ENCODE measurements at places on chromosomes 4 and X.

DNA sequence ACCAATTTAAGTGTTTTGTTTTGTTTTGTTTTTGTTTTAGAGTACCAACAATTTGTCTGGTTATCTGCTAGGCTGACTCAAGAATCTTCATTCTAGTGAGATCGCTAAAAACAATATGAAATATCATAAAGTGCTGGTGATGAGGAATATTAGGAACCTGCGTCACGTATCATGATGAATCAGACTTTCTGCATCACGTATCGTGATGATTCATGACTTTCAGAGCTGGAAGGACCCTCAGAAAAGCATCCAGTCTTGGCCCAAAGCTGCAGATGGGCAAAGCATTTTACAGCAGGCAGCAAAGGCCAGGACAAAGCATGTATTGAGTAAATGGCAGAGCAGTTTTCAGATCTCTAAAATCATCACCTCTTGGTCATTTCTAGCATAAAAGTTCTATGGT is 278.0 kb upstream of the BOD1L1 start:
- DNase-seq: no peak

DNA sequence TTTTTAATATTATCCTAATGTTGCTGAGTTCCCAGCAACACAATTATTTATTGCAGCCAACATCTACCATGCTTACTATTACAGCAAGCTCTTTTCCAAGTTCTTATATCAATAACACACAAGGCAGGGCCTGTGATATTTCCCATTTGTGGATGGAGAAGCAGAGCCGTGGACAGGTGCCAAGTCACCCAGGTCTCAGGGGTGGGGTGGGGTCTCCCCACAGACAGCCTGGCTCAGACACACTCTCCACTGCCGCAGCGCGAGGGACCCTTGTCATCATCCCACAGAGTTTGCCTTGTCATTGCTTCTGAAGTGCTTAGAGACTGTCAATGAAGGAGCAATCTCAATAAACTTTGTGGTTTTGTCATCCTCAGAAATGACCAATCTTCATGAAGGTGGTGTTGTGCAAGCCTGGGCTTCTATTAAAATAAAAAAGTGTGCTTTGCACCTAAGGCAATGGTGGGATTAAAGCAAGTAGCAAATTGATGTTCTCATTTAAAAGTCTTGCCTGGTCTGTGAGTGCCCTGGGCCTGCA is 76.1 kb downstream of the SORBS2 start:
- DNase-seq: no peak

- DNase-seq: no peak
Measured at GRCh38 chrX:17616936-17617335, 120.4 kb upstream of the SCML1 start.

GRCh38 chrX:389021-389441 is 2.3 kb upstream of the PPP2R3B start:
- peak; percentile 57 for DNase-seq

DNA sequence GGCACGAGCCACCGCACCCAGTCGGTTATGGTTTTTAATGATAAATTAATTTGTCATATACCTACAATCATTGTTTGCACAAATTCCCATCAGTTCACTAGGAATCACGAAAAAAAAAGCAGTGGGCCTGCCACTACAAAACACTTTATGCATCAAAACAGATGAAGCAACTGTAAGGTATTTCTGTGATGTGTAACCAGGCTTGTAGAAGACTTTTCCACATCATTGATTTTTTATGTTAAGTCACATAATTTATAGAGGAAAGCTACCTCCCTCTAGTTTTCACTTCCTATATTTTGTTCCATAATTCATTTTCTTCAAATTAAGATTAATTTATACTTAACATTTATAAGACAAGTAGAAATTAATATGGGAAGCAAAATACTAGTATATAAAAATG is 6.7 kb upstream of the FAM200B start:
- DNase-seq: no peak

DNA sequence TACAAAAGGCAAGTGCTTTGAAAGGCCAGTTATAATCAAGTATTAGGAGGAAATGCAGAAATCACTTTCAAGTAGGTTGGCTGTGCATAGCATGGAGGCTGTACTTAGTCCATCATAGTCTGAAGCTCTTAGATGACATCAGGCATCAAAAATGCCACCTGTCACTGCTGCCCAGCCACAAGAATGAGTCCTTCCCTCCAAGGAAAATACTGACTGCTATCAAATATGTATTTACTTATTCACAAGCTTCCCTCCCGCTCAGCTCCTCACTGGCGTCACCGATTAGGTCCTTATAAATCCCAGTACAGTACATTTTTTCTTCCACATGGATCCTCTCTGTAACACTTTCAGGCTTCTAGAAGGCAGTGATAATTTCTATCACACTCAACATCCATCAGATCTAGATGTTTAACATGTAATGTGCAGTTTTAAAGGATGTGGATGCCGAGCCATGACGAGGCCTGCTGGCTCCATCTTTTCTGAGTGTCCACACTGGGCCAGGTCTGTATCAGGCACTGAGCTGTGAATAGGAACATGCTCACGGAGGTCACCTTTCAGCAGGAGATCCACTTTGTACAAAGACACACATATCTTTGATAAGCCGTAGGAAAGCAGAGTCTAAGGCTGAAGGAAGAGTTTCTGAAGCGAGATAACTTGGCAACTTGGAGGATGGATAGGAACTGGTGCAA is 121.9 kb downstream of the PALLD start:
- DNase-seq: no peak

DNA sequence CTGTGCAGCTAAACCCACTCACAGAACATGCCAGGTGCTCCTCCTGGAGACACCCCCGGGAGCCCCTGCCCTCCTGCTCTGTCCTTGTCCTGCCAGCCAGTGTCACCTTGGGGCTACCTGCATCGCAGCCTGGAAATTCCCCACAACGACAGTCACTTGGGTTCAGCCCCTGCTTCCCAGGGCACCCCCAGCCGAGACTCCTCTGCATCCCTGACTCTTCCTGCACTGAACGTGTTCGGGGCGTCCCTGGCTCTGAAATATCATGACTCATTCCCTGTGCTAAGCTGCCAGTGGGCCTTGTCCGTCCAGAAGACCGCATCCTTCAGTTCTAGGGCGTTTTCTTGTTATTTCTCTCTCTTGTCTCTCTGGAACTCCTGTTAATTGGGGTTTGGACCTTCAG is 5.8 kb downstream of the CFAP99 start:
- DNase-seq: no peak

DNA sequence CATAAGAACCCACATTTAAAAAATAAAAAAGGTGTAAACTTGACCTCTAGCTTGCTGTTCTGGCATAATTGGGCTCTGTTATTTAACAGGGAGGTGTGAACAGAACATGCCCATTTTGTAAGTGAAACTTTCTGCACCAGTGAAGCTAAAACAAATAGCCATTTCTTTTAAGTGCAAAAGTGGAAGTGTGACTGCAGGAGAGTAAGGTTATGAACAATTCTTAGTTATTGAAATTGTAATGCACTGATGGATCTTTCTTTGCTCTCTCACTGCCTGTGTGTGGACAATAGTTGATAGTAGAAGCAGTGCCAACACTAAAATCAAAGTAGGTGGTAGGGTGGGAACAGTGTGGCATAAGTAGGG is 12.6 kb downstream of the P2RY10 start:
- DNase-seq: no peak

GRCh38 chr4:144901141-144901540 is 196.9 kb downstream of the ANAPC10 start:
- DNase-seq: no peak

- no peak for DNase-seq
Measured at GRCh38 chr4:7467471-7467870, 32.7 kb upstream of the PSAPL1 start.

GRCh38 chrX:92213786-92214185 is 434.6 kb downstream of the PCDH11X start:
- DNase-seq: no peak

GRCh38 chrX:154401918-154402621 is 3.9 kb downstream of the RPL10 start:
- no peak for DNase-seq

GRCh38 chrX:17459661-17460060 is 84.7 kb downstream of the NHS start:
- no peak for DNase-seq

DNA sequence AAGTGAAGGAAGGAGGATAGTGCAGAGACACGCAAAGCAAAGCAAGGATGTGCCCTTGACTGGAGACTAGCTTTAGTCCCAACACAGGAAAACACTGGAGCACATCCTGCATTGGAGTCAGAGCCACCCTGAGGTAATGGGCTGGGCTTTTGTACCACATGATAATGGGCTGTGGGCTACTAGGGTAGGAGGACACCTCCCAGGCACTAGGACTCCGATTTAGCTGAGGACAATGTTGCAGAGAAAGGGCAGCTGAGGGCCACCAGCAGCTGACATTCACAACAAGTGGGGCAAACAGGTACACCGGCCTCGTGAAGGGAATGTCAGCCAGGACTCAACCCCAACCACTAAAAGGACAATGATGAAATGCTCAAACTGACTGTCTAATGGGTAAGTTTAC is 10.2 kb downstream of the SDAD1 start:
- DNase-seq: no peak

DNA sequence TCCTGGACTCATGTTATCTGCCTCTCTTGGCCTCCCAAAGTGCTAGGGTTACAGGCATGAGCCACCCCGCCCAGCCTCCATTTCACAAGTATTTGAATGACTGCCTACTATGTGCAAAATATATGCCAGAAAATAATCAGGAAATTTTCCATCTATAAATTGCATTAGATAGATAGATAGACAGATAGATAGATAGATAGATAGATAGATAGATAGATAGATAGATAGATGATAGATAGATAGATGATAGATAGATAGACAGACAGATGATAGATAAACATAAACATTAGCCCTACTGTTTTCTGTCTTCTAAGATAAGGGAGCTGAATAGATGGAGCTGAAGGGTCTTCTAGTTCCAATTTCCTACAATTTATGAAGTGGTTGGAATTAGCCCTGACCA is 87.4 kb upstream of the TRIM2 start:
- no peak for DNase-seq

DNA sequence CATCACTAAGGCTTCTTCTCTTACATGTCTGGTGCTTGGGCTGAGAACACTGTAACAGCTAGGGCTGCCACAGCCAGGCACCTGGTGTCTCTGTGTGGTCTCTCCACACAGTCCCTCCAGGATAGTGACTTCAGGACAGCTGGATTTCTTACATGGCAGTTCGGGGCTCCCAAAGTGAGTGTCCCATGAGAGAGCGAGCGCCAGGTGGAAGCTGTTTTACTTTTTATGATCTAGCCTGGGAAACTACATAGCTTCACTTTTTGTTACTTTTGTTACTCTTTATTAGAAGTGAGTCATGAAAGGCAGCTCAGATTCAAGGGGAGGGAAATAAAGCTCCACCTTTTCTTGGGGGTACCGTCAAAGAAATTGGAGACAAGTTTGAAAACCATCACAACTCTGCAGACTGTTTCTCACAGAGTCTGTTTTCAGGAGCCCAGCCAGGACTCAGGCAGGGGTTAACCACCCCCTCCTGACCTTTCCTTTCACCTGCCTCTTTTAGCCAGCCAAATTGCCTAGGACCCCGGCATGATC is 373.0 kb downstream of the MID1IP1 start:
- peak; percentile 28 for DNase-seq

DNA sequence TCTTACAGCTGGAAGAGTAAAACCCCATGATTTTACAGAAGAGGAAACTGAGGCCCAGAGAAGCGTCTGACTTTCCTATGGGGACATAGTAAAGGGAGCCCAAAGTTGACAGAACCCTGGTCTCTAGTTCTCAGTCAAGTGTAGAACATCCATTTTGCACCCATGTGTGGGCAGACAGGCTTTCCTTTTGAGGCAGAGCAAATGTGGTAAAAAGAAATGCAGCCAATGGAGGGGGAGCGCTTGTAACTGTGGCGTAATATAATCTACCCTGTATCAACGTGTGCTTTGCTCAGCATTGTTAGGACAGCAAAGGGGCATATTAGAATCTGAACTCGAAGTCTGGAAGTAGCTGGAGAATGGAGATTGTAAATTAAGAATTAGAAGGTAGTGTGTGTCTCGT is 8.8 kb downstream of the MAMLD1 start:
- no peak for DNase-seq

DNA sequence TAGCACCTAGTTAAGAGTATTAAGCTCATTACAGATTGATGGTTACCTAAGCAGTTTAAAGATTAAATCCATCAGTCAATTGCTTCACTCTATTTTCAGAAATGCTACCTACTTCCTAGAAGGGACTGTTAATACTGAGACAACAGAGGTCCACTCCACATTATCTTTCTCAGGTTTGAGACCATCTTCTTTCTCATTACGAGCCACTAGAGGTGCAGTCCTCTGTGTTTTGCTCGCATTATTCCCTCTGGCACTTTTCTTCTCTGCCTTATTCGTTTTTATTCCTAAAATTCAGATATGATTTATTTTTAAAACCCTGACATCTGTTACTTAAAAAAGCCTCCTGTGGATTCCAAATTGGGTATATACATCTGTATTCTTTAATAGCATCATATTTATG is 459.1 kb downstream of the FSTL5 start:
- DNase-seq: no peak

DNA sequence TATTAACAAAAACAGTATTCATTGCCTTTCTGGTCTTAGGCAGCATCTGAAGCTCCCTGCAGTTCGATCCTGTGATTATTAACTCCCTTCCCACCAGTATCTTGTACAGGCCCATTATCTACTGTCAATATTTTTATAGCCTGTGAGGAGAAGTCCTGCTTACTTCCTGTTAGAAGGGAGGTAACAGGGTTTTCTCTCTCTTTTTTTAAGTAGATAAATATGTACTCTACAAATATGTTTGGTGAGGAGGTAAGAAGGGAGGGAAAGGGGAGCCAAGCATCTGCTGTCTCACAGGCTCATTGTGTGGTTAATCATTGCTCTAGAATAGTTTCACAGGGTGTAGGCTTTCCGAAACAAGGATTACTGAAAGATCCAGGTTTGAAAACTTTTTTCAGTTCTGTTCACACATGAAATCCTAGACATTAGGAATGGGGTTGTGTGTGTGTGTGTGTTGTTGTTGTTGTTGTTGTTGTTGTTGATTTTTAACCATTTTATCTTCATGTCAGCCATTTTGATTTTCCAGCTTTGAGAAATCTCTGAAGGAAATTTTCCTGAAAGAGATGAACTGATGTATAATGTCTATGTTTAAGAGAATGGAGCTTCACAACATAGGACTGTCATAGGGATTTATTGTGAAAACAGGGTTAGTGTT is 14.2 kb downstream of the ATOH1 start:
- DNase-seq: no peak

DNA sequence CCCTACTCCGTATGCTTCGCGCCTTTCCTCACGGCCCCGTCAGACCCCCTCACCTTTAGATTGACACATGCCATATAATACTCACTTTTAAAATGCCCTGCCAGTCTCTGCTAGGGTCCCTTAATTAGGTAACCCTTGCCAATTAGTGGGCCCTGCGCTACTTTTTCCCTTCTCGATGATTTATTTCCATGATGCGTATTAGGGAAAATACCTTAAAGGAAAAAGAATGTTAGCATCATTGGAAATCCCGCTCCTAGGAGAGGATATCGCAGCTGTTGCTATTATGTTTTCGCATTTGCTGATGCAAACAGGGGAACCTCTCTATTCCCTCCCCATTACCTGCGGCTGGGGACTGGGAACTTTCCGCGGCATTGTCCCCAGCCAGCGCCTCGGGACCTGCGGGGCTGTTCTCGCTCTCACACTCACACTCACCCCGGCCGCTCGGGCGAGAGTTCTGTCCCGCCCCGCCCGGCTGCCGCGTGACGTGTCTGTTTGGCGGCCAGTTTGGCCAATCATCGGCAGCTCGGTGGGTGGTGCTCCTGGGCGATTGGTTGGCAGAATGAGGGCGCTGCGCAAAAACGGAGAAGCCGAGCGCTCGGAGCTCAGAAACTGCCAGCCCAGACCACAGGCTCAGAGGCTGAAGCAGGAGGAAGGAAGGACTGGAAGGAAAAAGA is at the start of gene PCDH10:
Gene PCDH10 (plus strand): TSS at position 605 of the 674 bp plus-strand sequence. CDS start 847 bp downstream, outside the sequence.
- DNase-seq: peak; percentile 98

- no peak for DNase-seq
Measured at GRCh38 chr4:133316909-133317308, 167.8 kb downstream of the PCDH10 start.

Measured in right hindlimb (tissue), 1 donor.